ENCODE measurements at places on chromosomes 1 and 21. TPM values are rescaled to one million over a fixed set of nuclear protein-coding genes. Genes with fewer than 3 reads are reported as not detected.

GRCh38 chr1:63135174-63135512 lies 187.2 kb upstream of the FOXD3 start:
- no peak for DNase-seq

DNA sequence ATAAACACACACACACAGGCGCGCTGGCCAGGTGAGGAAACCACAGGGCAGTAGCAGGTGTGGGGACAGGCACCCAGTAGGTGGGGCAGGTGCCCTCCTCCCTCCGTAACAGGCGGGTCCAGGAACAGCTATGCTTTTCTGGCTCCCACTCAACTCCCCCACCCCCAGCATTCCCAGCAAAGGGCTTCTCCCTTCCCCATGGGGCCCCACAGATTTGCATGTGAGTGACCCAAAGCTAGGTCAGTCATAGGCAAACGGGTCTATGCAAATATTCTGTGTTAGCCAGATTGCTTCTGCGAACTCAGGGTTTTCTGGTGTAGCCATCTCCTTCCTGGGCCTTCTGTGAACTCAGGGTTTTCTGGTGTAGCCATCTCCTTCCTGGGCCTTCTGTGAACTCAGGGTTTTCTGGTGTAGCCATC lies 114.2 kb downstream of the SIK1 start:
- no peak for DNase-seq

Gene PDC
- total RNA-seq: not detected

Gene SMPDL3B
- not detected for total RNA-seq

- no peak for DNase-seq
Observed at GRCh38 chr1:204396015-204396583, 15.5 kb downstream of the PPP1R15B start.

- peak; percentile 10 for DNase-seq
Observed at GRCh38 chr1:37519613-37520012, 5.0 kb upstream of the MEAF6 start.

DNA sequence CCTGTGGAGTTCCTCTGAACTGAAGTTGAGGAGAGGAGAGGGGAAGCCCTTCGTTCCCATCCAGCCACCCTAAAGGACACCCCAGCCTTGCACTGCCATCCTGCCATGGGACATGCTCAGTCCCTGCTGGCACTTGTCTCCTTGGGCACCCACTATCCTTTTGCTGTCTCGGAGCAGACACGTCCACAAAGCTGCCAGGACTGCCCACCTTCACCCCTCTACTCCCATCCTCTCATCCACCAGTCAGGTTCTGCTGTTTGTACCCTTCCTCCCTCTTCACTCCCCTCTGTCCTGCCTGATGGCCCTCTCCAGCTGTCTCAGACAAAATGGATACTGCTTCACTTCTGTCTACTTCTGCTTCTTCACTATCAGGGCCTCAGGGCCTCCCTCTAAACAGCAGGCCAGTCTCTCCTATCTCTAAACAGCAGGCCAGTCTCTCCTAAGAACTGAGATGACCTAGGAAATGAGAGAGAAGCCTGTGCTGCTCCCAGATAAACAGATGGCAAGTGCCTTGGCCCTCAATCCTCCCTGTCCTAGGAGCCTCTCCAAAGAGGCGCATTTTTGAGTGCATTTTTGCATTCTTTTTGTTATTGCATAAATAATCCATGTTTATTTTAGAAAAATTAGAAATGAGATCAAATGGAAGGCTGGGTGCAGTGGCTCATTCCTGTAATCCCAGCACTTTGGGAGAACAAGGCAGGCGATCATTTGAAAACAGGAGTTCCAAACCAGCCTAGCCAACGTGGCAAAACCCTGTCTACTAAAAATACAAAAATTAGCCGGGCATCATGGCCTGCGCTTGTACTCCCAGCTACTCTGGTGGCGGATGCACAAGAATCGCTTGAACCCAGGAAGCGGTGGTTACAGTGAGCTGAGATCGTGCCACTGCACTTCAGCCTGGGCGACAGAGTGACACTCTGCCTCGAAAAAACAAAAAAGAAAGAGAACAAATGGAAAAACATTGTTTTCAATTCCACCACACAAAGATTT lies 4.4 kb upstream of the PYCR2 start:
- no peak for DNase-seq

Gene SMIM11
- 22.5 TPM for total RNA-seq

DNA sequence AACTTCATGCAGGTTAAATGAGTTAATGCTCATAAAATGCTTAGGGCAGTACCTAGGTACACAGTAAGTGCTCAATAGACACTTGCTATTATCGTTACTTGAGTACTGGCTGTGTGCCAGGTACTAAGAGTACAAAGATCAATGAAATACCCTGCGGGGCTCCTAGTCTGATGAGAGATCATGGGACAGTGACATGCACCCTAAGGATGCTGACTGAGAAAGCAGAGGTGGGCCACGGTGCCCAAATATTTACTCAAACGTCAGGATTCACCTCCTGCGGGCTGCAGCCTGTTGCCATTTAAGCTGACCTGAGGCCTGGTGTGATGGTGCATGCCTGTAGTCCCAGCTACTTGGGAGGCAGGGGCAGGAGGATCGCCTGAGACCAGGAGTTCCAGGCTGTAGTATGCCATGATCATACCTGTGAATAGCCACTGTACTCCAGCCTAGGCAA lies 19.8 kb upstream of the LUZP1 start:
- no peak for DNase-seq

- no peak for DNase-seq
Observed at GRCh38 chr1:25999041-25999800, 1.4 kb upstream of the PAFAH2 start.

Gene TNFRSF18
- total RNA-seq: 1.9 TPM

GRCh38 chr1:95622609-95623008 lies 388.6 kb downstream of the RWDD3 start:
- DNase-seq: no peak

Gene RHCE
- total RNA-seq: not detected
